ENCODE measurements at places on chromosomes 4 and X.

- no peaks in the 10 kb centered on the region for H3K36me3 ChIP-seq
- no peak overlapping the region for H3K27ac ChIP-seq
- DNase-seq = no peak
Observed at GRCh38 chr4:73709451-73710033, 30.8 kb upstream of the CXCL8 start.

DNA sequence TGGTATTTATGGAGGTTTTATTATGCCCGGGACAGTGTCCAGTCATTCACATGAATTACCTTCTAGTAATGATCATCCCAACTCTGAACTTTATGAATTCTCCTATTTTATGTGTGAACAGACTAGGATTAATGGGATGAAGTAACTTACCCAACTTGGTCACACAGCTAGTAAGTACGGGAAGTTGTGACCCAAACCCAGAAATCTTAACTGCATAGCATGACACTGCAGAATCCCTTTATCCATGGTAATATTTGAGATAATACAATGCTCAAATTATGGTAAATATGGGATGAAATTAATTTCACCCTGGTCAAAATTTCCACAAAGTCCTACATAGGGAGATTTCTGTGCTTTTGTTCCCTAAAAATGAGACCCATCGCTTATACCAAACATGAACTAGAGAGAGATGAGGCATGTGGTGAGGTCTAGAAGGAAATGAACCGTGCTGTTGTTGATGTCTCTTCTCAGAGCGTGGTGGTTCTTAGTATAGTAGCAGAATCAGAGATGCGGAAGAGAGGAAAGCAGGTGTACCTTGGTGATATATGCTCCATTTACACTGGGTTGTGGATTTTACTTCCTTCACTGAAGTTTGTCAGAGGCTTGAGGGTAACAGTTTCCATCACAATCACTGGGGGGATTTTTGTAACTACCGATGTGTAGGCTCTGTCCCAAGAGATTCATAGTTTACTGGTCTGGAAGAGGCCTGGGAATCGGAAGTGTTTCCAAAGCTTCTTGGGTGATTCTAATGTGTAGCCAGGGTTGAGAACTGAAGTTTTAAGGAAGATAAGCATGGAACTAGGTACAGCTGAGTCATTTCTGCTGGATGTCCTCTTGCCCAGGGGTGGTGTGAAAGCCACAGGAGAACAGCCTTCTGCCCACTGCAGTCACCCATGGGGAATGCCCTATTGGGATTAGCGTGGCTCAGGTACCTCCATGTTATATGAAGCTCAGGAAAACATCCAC lies 30.2 kb upstream of the FAM9C start:
- H3K36me3 ChIP-seq = peaks cover 3% of the 10 kb centered on the region
- DNase-seq = no peak
- peak overlapping the region; percentile 10 for H3K4me3 ChIP-seq
- H3K27me3 ChIP-seq = no peaks in the 10 kb centered on the region
- H3K4me1 ChIP-seq = peaks cover 57% of the 10 kb centered on the region

- H3K27me3 ChIP-seq = no peaks in the 10 kb centered on the region
- no peaks in the 10 kb centered on the region for H3K4me1 ChIP-seq
- no peak overlapping the region for H3K4me3 ChIP-seq
- DNase-seq = no peak
Observed at GRCh38 chr4:126582737-126583136, 1050.0 kb upstream of the INTU start.

- H3K4me3 ChIP-seq = peak overlapping the region; percentile 71
- peak overlapping the region; percentile 84 for H3K27ac ChIP-seq
- H3K4me1 ChIP-seq = peaks cover 96% of the 10 kb centered on the region
- H3K36me3 ChIP-seq = peaks cover 6% of the 10 kb centered on the region
- no peaks in the 10 kb centered on the region for H3K27me3 ChIP-seq
Observed at GRCh38 chr4:40308528-40309122, 26.5 kb upstream of the CHRNA9 start.

DNA sequence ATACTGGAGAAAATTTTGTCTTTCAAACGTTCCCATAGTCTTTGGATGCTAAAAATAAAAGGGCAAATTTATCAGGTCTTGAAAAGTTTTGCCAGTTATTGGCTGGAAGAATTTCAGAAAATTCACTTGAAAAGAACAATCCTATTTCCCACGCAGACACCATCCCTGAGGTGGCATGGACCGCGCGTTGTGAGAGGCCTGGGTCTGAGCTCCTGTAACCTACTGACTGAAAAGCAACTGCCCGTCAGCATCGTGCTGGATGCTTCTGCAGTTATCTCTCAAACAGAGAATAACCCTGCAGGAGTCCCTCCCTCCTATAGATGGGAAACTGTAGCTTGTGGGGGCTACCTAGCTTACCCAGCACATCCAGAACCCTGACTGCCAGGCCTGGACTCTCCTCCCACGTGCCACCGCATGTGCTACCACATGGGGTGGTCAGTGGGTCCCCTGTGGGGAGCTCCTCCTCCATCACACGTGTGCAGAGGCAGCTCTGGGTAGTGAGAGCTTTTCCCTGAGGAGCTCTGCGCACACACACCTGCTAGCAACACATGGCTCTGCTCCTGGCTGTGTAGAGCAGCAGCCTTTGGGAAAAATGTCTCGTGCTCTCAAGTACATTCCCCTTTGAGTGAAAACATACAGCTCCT lies 36.1 kb downstream of the NSG1 start:
- H3K27ac ChIP-seq = no peak overlapping the region
- no peak overlapping the region for H3K4me3 ChIP-seq
- peaks cover 31% of the 10 kb centered on the region for H3K36me3 ChIP-seq
- no peak for DNase-seq
- no peaks in the 10 kb centered on the region for H3K27me3 ChIP-seq

DNA sequence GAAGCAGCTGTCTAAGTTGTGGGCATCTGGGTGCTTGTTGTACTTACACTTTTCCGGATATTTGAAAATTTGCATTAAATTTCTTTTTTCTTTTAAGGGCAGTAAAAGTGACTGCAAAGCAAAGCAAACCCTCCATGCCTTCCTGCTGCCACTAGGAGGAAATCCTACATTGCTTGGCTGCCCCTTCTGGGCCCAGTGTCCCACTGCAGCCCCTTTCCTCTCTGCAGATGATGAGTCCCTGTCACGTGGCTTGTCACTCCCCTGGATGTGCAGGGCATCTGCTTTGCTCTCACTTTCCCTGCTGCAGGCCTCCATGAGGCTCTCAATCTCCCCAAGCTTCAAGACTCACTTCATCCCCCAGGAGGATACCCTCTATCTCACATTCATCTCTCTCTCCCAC lies 12.7 kb downstream of the TSR2 start:
- H3K36me3 ChIP-seq = peaks cover 3% of the 10 kb centered on the region
- no peak overlapping the region for H3K27ac ChIP-seq
- no peaks in the 10 kb centered on the region for H3K27me3 ChIP-seq
- H3K4me1 ChIP-seq = no peaks in the 10 kb centered on the region
- no peak overlapping the region for H3K4me3 ChIP-seq
- no peak for DNase-seq

- no peaks in the 10 kb centered on the region for H3K27me3 ChIP-seq
- H3K4me3 ChIP-seq = no peak overlapping the region
- H3K27ac ChIP-seq = no peak overlapping the region
- no peak for DNase-seq
Observed at GRCh38 chrX:34810364-34810763, 132.2 kb upstream of the FAM47B start.

GRCh38 chrX:69429339-69430015 lies 74.6 kb upstream of the NALF2 start:
- H3K4me3 ChIP-seq = no peak overlapping the region
- no peak overlapping the region for H3K27ac ChIP-seq
- H3K36me3 ChIP-seq = no peaks in the 10 kb centered on the region
- peaks cover 13% of the 10 kb centered on the region for H3K27me3 ChIP-seq

- no peaks in the 10 kb centered on the region for H3K27me3 ChIP-seq
- H3K36me3 ChIP-seq = peaks cover 13% of the 10 kb centered on the region
- peak overlapping the region; percentile 91 for H3K4me3 ChIP-seq
- peak; percentile 70 for DNase-seq
Observed at GRCh38 chr4:119212964-119213606, 572 bp downstream of the USP53 start.

DNA sequence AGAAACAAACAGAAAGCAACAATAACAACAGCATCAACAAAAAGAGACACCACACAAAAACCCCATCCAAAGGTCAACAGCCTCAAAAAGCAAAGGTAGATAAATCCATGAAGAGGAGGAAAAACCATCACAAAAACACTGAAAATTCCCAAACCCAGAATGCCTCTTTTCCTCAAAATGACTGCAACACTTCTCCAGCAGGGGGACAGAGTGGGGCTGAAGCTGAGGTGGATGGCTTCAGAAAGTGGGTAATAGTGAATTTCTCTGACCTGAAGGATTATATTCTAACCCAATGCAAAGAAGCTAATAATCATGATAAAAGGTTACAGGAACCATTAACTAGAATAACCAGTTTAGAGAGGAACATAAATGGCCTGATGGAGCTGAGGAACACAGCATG lies 888.2 kb downstream of the RAB28 start:
- no peak for DNase-seq
- H3K27me3 ChIP-seq = no peaks in the 10 kb centered on the region

GRCh38 chr4:184167576-184167975 lies 50.1 kb downstream of the ENPP6 start:
- peaks cover 42% of the 10 kb centered on the region for H3K27me3 ChIP-seq
- DNase-seq = no peak
- no peak overlapping the region for H3K27ac ChIP-seq
- no peaks in the 10 kb centered on the region for H3K36me3 ChIP-seq
- H3K4me1 ChIP-seq = peaks cover 10% of the 10 kb centered on the region

DNA sequence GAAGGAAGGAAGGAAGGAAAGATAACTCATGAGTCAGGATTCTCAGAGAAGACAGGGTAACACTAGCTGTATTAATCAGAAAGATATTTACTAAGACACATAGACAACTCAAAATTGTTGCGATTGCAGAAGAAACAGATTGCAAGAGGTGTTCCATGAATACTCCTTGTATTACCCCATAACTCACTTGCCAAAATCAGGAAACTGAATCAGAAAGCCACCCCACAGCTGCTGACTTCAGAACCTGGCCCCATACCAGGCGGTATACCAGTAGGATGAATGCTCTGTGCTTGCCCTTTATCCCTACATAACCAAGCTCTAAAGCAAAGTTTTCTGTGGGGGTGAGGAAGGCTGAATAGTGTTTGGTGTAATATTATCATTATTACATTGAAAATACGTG lies 468.5 kb downstream of the IQCM start:
- H3K27ac ChIP-seq = no peak overlapping the region
- H3K4me1 ChIP-seq = no peaks in the 10 kb centered on the region
- no peaks in the 10 kb centered on the region for H3K27me3 ChIP-seq
- no peak for DNase-seq

DNA sequence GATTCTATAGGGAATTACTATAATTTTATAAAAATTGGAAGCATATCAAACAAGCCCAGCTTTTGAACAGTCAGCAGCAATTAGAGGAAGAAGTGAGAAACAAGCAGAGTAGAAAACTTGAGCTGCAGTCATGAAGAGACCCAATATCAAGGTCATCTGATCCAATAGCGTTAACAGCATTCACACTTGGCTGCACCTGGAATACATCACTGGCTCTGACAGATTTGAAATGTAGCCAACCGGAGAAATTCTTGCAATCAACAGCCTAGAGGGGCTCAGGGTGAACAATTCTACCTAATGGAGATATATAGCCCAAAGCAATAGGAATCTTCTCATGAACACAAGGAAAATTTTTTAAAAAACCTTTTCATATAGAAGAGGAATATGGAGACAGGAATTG lies 13.6 kb downstream of the DDX53 start:
- H3K4me1 ChIP-seq = peaks cover 8% of the 10 kb centered on the region
- no peaks in the 10 kb centered on the region for H3K36me3 ChIP-seq
- H3K4me3 ChIP-seq = no peak overlapping the region
- H3K27ac ChIP-seq = no peak overlapping the region
- H3K27me3 ChIP-seq = no peaks in the 10 kb centered on the region
- DNase-seq = no peak

DNA sequence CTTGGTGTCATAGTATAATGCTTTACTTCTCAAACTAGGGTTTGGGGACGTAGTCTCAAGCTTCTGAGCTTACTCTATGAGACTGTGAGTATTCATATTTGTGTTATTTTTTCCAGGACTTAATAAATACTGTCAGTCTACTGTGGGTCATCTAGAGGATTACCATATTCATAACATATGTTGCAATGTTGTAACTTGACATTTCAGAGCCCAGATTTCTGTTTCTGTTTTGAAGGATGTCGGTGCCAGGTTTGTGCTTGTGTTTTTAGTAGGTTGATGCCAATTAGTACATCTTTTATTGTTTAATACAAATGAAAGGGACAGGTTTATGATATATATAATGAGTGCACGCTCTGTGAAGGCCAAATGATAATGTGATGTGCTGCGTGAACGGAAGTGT lies 69.6 kb downstream of the SPANXN4 start:
- no peak overlapping the region for H3K27ac ChIP-seq
- no peak for DNase-seq
- no peak overlapping the region for H3K4me3 ChIP-seq
- no peaks in the 10 kb centered on the region for H3K36me3 ChIP-seq

GRCh38 chr4:22202975-22203710 lies 254.6 kb upstream of the KCNIP4 start:
- no peaks in the 10 kb centered on the region for H3K4me1 ChIP-seq
- no peaks in the 10 kb centered on the region for H3K36me3 ChIP-seq
- no peak overlapping the region for H3K4me3 ChIP-seq
- no peak for DNase-seq
- no peak overlapping the region for H3K27ac ChIP-seq

DNA sequence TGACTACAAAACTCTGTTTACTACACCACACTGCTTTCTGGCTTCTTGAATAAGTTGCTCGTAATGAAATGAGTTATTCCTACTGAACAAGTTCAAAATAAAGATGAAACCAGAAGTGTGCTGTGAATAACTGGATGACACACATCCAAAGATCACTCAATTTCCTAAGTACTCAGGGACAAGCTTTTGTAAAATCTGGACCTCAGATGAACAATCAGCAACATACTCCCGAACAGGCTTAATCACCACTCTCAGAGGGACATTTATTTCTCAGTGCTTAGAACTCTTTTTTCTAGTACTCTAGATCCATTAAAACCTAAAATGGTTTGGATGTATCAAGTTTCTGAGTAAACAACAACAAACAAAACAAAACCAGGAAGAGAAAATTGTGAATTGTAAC lies 61.5 kb upstream of the EXOC1L start:
- no peaks in the 10 kb centered on the region for H3K27me3 ChIP-seq
- H3K36me3 ChIP-seq = no peaks in the 10 kb centered on the region
- no peaks in the 10 kb centered on the region for H3K4me1 ChIP-seq
- no peak for DNase-seq
- no peak overlapping the region for H3K27ac ChIP-seq

DNA sequence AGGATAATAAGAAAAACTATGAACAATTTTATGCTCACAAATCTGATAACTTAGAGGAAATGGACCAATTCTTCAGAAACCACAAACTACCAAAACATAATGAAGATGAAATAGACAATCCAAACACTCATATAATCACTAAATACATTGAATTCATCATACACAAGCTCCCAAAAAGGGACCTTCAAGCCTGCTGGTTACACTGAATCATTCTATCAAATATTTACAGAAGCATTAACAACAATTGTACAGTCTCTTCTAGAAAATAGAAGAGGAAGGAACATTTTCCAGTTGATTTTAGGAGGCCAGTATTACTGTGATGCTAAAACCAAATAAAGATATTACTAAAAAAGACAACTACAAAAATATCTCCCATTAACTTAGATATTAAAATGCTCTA lies 88.3 kb downstream of the IL15 start:
- no peak overlapping the region for H3K4me3 ChIP-seq
- H3K27me3 ChIP-seq = no peaks in the 10 kb centered on the region
- no peak for DNase-seq
- no peak overlapping the region for H3K27ac ChIP-seq
- peaks cover 2% of the 10 kb centered on the region for H3K36me3 ChIP-seq
